Activated CD4-positive, CD25-positive, alpha-beta regulatory T cell treated with anti-CD3 and anti-CD28 coated beads, Interleukin-2, amount 50 U/mL, for 24 hours (primary cell): ENCODE measurements at places on chromosomes 11 and 22.

- no peak for ATAC-seq
These were observed 7.5 kb downstream of the ALG8 start for GRCh38 chr11:78131956-78132355.

DNA sequence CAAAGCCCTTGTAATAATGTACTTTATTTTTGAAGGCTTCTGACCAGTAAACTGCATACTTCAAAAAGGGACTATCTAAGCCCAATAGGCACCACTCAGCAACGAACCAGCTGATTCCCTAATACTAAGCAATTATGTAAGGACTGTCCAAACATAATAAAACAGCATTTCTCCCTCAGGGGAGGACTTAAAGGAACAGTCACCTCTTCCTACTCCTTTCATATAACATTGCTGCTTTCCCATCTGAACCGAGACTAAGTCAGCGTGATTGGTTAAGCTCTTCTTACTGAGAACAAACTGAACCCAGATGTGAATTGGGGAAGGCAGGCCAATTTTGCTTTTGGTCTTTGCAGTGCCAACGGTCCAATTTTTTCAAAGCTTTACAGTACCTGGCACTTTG is 420.0 kb downstream of the METTL15 start:
- ATAC-seq = no peak

- no peak for ATAC-seq
These were observed 953 bp downstream of the ATG16L2 start for GRCh38 chr11:72815110-72815618.

DNA sequence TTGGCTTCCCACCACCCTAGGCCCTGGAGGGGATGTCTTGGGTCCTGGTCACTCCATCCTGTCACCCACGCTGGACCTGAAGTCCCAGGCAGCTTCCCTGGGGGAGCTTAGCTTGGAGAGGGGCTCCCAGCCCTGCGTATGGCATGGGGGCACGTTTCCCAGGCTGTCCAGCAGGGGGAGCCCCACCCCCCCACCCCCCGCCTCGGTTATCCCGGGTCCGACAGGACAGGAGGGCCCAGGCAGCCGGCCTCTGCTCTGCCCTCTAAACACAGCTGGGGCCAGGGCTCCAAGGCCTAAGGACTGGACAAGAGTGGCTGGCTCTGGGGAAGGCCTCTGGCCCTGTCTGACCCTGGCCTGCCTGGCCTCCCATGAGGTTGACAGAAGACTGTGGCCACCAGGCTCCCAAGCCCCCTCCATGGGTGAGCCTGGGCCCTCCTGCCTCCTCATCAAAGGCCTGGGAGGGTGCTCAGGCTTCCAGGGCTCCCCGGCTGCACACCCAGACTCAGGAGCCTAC is 104.8 kb downstream of the NECTIN1 start:
- no peak for ATAC-seq

- ATAC-seq = no peak
These were observed 119.5 kb upstream of the GRIA4 start for GRCh38 chr11:105490333-105490732.

GRCh38 chr11:86629045-86629706 is 43.2 kb downstream of the ME3 start:
- no peak for ATAC-seq

GRCh38 chr11:118152552-118153471 is at the start of gene SCN4B:
SCN4B (minus strand) TSS chr11:118152823; CDS start chr11:118152673, 150 bp downstream.
- ATAC-seq = no peak

- ATAC-seq = no peak
These were observed 68.6 kb downstream of the MICAL3 start for GRCh38 chr22:17955590-17956379.

DNA sequence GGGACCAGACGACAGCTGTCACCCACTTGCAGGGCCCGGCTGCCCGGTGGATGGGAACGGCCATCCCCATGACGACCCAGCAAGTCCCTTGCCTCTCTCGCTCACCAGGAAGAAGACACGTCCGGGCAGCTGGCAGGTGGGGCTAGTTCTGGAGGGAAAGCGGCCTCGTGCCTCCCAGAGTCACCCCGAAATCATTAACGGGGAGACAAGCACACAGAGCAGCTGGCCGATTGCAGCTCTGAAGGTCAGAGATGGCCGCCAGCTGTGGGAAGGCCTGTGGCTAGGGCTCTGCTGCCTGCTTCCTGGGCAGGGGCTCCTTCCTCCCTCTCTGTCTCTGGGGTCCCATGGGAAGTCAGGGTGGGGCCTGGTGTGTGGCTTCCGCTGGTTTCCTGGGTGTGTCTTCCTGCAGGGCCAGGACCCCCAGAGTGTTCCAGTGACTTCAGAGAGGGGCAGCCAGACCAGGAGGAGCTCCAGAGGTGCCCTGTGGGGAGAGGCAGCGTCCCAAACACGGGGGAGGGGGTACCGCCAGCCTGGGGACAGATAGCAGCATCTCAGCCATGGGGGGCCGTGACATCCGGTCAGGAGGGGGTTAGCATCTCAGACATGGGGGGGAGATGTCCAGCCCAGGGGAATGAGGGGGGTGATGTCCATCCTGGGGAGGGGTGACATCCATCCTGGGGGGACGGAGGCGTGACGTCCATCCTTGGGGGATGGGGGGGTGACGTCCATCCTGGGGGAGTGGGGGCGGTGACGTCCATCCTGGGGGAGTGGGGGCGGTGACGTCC is 114.9 kb downstream of the KCNQ1 start:
- ATAC-seq = no peak

- ATAC-seq = no peak
These were observed 26.1 kb downstream of the B3GAT1 start for GRCh38 chr11:134385774-134386565.

- ATAC-seq = no peak
These were observed 78.6 kb downstream of the MAML2 start for GRCh38 chr11:96264364-96264763.

- ATAC-seq = no peak
These were observed 3.1 kb downstream of the ENDOD1 start for GRCh38 chr11:95092549-95093324.

DNA sequence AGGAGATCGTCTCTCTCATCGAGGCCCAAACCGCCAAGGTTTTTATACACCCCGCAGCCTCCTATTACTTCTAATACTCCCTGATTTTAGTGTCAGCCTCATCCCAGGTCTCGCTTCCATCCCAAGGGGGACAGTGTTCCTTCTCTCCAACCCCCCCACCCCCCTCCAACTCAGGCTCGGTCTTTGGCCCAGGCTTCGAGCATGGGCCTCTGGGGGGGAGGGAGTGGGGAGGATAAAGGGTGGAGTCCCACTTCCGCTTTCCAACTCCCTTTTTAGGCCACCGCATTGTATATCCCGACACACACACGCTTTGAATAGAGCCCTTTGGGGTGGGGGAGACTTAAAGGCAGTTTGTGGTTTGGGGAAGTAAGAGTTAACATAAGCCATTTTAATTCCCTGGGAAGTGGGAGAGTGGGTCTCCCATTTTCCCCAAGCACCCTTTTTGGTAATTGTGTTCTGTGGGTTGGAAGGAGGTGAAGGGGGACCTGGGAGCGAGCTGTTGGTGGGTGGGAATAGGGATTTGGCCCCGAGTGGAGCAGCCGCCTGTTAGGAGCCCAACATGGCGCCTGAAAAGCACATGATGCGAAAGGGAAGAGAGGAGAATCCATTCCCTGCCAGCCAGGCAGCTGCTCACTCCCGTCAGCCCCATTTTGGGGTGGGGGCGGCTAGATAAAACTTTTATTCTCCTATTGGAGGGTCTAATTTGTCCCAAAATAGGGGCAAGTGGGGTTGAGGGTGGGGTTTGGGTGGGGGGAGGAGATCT is 844 bp downstream of the PCF11 start:
- no peak for ATAC-seq

DNA sequence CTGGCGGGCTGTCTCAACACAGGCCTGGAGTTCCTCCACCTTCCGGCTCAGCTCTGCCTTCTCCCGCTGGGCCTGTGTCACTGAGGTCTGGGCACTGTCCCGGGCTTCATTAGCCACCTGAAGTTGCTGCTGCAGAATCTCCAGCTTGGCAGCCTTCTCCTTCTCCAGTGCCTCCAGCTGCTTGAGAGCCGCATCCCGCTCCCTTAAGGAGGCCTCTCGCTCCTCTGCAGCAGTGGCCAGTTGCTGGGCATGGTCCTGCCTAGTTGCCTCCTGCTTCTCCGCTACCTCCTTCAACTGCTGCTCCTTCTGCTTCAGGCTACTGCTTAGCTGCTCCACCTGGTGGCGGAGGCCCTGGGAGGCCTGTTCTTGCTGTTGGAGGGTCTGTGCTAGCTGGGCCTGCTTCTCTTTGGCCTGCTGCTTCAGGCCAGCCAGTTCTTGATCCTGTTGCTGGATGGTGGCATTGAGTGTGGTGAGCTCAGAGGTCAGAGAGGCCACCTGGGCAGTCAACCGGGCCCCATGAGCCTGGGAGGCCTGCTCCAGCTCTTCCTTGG is 16.9 kb downstream of the IL18BP start:
- no peak for ATAC-seq
